ENCODE measurements at places on chromosomes 1 and 21.
A peak's percentile ranks its signal among the peaks of the same experiment; 100 is the strongest.

DNA sequence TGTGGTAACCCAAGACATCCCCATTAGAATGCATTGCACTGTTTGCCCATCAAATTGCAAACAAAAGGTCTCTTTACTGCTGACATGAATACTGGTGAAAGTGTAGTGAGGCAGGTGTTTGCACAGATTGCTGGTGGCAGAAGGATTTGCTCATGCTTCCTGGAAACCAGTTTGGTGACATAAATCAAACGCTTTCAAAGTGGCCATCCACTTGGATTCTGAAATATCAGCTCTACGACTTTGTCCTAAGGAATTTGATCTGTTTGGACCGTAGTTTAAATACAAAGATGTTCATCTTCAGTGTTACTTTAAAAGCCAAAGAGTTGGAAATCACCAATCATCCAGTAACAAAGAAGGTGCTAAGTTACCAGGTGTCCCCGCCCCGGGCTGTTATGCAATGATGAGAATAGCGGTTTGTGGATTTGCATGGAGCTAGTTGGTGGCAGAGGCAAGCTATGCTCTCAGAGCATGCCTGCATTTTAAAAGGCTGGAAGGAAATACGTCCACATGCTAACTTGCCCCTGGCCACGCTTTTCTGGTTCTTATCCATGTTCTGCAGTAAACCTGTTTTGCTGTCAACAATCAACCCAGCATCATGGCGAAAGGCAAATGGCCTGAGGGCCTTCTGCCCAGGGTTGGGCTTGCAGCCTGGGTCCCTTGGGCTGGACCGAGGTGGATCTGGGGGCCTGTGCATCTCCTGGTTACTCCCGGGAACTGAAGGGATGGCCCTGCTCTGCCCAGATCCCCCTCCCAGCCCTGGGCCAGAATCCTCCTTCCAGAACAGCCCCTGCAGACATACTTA lies 49.2 kb downstream of the UMODL1 start:
- no peak for DNase-seq

- DNase-seq: no peak
These were observed 177.1 kb upstream of the RAB4A start for GRCh38 chr1:229093609-229094336.

GRCh38 chr1:67347688-67348472 lies 40.2 kb downstream of the IL12RB2 start:
- DNase-seq: peak; percentile 20

DNA sequence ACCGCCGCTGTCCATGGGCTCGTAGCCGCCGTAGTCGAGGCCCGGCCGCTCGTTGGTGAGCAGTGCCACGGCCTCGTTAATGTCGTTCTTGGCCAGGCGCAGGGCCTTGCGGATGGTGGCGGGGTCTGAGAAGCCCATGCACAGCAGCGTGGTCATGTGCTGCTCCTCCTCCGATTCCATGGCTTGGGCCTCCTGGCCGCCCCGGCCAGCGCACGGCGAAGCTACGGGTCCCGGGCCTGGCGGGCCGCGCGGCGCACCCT lies 300 bp downstream of the USP24 start:
- peak; percentile 38 for DNase-seq

- DNase-seq: no peak
These were observed 917 bp downstream of the STX12 start for GRCh38 chr1:27773826-27774445.

DNA sequence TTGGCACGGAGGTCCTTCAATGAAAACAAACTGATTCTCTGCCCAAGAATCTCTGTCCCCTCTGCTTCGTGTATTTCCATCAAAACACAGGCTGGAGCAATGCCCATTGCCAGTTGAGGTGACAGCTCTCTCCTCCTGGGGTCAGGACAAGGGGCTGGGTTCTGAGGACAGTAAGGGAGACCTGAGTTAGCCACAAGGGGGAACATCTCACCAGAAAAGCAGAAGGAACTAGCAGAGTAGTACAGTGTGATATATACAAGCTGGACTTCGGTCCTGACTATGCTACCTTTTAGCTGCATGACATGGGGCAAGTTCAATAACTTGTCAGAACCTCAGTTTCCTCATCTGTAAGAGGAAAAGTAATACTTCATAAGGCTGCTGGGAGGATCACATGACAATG lies 50.3 kb downstream of the SYT2 start:
- DNase-seq: no peak

DNA sequence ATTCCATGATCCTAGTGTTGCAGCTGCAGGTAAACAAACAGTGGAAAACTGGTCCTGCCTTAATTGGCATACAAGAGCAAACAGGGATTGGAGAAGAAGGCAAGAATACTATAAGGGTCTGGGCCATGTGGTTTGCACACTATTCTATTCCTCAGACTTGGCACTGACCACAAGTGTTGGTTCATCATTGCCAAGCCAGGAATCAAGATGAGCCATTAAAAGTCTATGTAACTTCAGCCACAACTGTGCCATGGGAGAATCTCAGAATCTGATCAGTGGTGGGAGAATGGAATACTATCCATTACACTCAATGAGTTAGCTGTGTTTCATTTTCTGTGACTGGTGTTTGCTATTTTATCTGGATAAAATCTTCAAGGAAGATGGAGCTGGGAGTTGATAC lies 26.2 kb upstream of the FCER1A start:
- DNase-seq: no peak
